Stimulated activated CD4-positive, alpha-beta T cell treated with anti-CD3 and anti-CD28 coated beads, TNF-alpha, amount 100 ng/mL, for 24 hours (primary cell): ENCODE measurements at places on chromosomes 1 and 21.

DNA sequence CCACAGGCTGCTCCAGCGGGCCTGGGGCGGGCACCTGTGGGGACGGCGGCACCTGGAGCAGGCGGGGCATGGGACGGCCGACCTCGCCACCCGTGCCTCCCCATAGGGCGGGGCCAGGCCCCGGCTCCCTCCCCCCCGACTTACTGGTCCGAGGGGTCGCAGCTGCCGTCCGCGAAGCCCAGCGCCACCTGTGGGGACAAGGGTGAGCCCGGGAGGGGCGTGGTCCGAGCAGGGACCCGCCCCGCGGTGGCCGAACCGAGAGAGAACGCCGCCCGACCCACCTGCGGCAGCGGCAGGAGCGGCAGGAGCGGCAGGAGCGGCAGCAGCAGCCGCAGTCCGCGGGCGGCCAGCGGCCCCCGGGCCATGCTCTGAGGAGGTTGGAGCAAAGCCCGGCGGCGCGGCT is at the start of gene TMEM52:
TMEM52 (minus strand) TSS at position 379 of the 403 bp plus-strand sequence; CDS start at position 365, 14 bp downstream.
- DNase-seq = no peak

- DNase-seq = no peak
Measured at GRCh38 chr1:160722726-160723125, 11.1 kb upstream of the CD48 start.

DNA sequence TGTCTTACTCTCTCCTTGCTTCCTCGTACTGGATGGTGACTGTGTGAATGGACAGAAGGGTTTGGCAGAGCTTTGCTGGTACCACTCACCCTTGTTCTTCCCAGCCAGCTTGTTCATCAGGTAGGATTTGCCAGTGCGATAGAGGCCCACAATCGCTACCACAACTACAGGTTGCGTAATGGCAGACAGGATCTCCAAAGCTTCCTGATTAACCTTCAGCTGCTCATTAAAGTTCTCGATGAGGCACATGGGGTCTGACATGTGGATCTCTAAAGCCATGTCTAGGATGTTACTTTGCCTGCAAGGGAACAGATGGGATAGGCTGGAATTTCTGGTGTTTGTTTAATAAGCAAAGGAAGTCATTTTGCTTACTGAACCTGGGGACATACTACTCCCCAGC is 3.4 kb downstream of the GBP5 start:
- DNase-seq = no peak

DNA sequence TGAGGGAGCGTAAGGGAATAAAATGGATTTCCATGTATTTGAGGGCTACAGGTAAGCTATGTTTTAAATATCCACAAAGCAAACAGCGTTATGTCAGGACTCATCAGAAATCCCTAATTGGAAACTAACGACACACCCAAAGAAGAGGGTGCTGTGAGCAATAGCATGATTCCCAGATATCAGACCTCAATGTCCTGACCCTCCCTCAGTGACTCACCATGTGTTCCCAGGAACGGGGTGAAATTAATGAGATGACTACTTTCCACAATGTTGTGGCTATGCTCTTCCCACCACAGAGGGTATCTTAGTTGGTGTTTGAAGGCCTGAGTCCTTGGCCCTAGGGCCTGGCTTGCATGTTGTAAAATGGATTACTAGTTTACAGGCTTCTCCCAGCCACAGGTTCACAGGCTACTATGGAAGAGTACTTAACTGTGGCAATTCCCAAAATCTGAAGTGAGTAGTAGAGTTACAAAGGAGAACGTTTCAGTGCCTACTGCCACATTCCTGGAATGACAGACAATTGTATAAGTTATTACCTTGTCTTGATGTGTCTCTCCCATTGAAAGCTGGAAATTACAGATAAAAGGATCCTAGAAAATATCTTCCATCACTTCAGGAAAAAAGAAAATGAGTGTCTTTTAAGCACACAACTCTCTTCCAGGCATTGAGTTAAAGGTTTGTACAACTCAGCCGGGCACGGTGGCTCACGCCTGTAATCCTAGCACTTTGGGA is 1.7 kb upstream of the KRTAP11-1 start:
- DNase-seq = no peak

GRCh38 chr1:188937965-188938551 is 1539.6 kb downstream of the BRINP3 start:
- DNase-seq = no peak

GRCh38 chr1:193249187-193249586 is 62.8 kb upstream of the B3GALT2 start:
- DNase-seq = no peak
